Activated T-cell treated with anti-CD3 and anti-CD28 coated beads, Interleukin-2, amount 50 U/mL, for 72 hours (primary cell): ENCODE measurements at places on chromosomes 1 and 21. TPM values are rescaled to one million over a fixed set of nuclear protein-coding genes. Genes with fewer than 3 reads are reported as not detected.

GRCh38 chr1:225449774-225450173, 21.9 kb upstream of the LBR start:
- DNase-seq = no peak

DNA sequence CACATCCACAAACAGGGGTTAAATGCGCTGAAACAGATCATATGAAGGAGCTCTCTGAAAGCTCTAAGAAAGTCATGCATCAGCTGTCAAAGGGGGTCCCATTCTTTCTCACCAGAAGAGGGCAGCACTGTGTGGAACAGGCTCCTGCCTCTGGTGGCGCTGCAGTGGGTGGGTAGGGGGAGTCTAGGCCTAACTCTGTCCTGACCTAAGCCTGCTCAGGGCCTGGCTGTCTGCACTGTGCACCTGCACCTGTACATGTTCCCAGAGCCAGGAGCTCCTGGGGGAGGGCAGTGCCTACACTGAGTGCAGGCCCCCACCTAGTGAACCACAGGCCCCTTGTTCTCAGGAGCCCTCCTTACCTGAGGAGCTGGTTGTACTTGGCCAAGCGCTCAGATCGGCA, 16.0 kb downstream of the ENO1 start:
- peak; percentile 55 for DNase-seq

DNA sequence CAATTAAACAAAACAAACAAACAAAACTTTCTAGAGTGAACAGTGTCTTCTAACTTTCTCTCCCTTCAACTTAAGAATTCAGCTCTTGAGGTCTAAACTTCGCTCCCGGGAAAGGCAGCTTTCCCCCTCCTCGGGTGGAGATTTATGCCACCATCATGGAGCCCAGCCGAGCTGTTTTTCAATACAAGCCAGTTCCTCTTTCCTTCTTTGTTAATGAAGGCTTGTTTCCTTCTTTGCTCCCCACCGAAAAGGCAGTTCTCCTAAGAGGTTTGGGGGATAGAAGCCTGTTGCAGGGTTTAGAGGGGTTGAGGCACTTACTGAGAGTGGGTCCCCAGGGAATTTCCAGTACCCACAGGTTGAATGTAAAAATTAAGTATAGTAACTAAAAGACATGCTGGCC, 26.5 kb downstream of the OLIG1 start:
- no peak for DNase-seq

- no peak for DNase-seq
These were observed 173.6 kb upstream of the CHRM3 start for GRCh38 chr1:239212811-239213220.

- no peak for DNase-seq
These were observed 67.8 kb downstream of the FASLG start for GRCh38 chr1:172726740-172727139.

GRCh38 chr1:87902830-87903229, 574.1 kb downstream of the LMO4 start:
- DNase-seq = no peak

GRCh38 chr1:57474137-57474750, 50.4 kb upstream of the DAB1 start:
- no peak for DNase-seq

- no peak for DNase-seq
These were observed 274.4 kb downstream of the NTNG1 start for GRCh38 chr1:107415241-107415640.

DNA sequence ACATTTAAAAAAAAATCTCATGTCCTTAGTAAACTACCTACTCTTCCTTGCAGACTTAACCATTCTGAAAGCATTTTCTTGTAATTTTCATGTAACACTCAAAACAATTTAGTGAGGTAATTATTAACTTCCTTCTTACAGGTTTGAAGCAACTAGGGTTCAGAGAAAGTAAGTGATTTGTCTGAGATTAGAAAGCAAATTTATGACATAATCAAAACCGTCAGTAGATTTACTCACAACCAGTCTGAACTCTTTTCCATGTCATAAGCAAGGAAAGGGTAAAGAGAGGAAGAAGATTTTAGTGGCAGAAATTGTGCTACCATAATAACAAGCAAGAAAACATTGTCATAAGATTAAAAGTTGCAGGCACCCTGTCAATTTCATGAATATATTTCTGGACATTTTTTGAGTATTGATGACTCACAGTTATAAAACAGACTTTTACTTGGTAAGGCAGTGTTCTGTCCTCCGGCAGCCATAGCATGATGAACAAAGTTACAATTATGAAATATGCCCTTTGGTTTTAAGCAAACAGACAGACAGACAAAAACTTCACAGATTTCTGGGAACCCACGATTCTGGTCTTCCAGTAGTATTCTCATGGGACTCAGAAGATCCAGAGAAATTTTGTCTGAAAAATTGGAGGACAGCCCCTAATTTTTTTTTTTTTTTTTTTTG, 707.2 kb downstream of the RWDD3 start:
- no peak for DNase-seq

DNA sequence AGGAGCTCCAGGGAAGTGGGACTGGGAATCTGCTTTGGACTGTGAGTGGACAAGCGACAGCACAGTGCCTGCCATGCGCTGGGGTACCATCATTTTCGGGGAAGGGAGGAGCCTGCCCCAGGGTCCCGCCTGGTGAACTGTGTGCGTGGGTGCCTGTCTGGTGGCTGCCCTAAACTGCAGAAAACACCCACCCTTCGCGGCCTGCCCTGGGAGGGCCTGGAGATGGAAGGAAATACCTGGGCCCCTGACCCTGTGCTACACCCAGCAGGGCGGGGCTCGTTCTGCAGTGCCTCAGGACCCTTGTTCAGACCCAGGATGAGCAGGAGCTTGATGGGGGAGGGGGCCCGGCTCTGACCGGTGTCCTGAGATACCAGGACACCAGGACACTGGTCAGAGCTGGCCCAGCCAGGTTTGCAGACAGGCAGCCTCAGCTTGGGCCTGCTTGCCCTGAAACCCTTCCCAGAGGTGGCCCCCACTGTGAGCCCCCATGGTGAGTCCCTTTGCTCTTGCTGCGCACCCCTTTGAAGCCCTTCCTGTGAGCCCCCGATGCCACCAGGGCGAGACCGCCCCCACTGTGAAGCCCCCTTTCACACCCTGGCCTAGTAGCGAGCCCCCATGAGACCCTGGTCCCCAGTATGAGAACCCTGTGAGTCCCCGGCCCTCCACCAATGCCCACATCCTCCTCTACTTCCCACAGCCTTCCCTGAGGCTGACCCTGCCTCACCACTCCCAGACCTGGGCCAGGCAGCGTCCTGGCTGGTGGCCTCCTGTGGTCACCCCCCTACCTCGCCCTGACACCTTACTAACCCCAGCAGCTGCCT, 2.6 kb downstream of the GJC2 start:
- DNase-seq = no peak

DNA sequence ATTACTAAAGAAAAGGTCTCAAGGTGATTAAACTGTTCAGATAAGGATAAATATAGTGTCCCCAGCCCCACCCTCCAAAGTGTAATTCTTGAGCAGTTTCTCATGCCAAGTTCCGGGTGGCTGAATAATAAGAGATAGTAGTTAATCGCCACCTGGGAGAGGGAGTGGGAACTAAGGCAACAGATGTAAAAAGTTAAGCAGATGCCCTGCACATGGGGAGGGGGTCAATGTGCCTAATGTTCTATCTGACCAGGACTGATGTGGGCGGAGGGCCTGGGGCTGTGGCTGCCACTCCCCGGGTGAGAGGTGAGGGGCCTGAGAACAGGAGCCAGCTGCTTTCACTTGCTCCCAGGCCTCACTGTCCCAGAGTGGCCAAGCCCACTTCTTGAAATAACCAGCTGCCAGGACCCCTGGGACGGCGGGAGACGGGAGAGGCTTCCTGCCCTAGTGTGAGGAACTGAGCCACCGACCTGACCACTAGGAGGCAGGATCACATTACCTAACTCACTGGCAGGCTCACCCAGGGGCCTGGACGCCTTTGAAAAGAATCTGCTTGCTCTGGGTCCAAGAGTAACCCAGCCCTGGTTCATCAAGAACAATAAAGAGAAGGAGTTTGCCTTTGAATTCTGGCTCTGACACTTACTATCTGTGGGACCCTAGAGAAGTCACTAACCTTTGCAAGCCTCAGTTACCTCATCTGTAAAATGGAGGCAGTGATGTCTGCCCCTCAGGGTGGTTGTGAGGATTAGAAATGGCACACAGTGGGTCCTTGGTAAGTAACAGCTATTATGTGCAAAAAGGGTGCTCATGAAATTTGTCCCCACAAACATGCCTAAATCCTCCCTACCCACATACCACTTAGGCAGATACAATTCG, 179.2 kb downstream of the ATG4C start:
- peak; percentile 18 for DNase-seq

DNA sequence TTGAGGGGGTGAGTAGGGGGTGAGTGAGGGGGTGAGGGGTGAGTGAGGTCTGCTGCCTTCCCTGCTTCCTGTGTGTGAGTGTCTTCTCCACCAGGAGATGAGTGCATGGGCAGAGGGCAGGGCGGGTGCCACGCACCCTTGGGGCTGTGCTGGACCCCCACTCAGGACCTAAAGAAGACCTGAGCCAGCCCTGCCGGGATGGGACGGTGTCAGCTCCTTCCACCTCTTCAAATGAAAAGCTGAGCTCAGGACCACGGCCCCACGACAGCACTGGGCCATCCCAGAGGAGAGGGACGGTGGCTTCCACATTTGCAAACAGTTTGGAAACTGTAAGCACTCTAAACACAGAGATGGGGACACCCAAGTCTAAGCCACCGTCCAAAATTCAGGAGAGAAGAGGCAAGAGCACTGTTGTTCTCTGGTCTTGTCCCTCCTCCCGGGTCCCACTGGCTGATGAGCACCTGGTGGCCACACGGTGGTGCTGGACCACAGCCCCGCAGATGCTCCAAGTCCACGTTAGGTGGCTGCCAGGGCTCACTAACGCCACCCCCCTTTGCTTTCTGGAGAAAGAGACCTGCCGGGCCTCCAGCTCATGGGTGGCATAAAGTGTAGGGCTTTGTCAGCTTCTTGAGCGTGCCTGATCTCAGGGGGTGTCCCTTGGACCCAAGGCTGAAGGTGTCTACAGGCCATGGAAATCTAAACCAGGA, 32.1 kb downstream of the TMPRSS2 start:
- no peak for DNase-seq

GRCh38 chr1:193016788-193017187, 42.4 kb downstream of the UCHL5 start:
- DNase-seq = no peak

DNA sequence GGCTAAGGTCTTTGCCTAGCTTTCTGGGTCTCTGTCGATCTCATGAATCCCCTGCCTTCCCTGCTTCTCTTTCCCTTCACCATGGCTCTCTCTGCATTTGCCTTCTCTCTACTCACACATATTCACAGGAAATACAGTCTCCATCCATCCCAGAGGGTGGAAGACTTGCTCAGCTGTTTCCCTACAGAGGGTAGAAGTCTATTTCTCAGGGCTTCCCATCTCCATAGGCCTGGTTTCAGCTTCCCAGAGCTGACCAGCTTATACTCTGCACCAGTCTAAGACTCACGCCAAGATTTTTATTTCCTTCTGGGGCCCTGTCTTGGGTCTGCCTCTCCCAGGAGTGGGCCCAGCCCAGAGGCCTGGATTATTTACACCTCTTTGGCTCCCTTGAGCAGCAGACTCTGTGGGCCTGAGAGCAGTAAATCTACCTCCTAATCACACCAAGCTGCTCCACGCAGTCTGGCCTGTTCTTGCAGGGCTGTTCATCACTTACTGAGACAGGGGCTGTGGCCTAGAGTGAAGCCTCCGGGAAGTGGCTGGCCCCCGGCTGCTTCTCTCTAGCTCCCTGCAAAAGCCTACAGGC, 102.5 kb downstream of the PLXNA2 start:
- no peak for DNase-seq

DNA sequence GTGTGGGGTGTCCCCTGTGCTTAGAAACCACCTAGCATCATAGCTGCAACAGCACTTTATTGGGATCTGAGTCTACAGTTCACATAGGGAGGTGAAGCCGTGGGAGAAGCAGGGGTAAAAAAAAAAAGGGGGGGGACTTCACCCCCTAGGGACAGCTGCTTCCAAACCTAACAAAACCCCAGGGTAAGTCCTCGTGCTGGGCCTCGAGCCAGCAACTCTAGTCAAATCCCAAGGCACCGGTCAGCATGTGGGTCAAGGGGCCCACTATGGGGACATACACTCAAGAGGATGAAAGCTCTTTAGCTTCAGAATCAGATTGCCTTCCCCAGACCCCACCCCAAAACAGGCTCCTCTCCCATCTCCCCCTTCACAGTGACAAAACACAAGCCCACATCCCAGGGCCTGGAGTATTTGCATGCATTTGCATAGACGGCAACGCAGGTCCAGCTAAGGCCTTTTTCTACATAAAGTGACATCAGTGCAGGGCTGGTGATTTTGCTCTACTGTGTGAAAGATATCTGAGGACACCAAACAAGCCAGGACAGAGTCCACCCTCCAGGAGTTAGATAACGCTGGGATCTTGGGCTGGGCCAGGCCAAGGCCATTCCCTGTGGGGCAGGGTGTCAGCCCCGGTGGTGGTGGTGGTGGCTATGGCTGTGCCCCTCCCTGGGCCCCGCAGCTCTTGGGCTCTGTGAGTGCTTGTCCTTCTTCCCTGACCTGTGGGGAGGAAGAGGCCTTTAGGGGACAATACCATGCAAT, 8.1 kb upstream of the PMVK start:
- no peak for DNase-seq

Gene AUNIP
- total RNA-seq = 9.9 TPM

Gene SELENON
- 29.5 TPM for total RNA-seq

Gene C1QB
- not detected for total RNA-seq

Gene HOOK1
- total RNA-seq = 13.6 TPM

Gene LELP1
- not detected for total RNA-seq
